ENCODE measurements at places on chromosomes 7 and 10.

GRCh38 chr7:1071731-1072254 lies 16.1 kb upstream of the GPER1 start:
- DNase-seq: no peak

DNA sequence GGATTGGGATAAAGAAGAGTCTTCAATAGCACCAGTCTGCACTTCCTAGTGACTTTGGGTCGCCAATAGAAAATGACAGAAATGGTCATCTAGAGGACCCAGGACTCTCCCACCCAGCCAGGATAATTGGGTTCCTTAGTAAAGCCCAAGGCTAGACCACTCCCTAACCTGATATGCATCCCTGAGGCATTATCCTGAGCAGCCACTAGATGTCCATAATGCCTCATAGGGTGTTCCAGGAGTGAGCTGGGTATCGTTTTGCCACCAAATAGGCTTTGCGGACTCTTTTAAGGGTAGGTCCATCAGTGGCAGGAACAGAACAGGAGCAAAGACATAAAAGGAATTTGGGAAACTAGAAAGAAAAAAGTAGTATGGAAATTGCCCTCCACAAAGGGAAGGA lies 4.5 kb upstream of the LRRC4 start:
- DNase-seq: peak; percentile 44

DNA sequence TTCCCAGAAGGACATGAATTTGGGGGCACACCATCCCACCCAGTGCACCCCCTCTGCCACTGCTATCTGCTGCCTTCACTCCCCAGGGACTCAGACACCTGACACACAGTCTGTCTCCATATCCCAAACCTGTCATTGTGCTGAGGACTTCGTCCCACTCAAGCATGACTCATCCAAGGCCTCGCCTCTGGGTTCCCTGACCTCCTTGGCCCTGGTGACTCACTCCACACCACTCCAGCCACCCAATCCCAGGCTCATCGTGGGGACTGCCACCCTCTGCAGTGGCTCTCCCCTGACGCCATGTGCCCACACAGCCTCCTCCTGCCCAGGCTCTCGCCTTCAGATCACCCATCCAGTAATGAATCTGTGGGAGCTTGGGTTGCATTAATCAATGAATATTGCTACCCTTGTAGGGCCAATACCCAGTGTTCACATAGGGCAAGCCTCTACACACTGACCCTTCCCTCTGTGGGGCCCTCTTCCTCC lies 6.6 kb upstream of the INSIG1 start:
- DNase-seq: peak; percentile 28

DNA sequence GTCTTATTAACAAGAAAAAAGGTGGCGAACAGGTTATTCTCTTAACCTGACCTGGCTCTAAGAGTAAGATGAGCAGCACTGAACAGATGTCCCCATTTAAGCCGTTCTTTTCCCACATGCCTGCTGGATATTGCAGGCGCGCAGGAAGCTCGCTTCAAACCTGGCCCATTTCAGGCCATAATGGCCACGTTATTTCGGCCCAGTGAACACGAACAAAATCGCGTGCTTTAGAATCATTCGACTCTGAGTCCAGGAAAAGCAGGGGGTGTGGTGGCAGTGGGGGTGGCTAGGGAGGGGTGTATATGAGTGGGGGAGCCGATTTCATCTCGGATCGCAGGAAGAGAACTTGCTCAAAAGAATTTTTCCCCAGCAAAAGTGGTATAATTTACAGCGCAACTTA lies 6.6 kb upstream of the SP8 start:
- no peak for DNase-seq

GRCh38 chr7:29896685-29897411 lies 90.5 kb downstream of the WIPF3 start:
- no peak for DNase-seq
